ENCODE measurements at places on chromosomes 5 and 9. TPM values are rescaled to one million over a fixed set of nuclear protein-coding genes. Genes with fewer than 3 reads are reported as not detected.

Gene AFF4
- 117 TPM for total RNA-seq

Gene QRFP
- total RNA-seq = not detected

Gene SV2C
- 0.18 TPM for total RNA-seq

Gene HK3
- total RNA-seq = 0.60 TPM

Gene PLK2
- total RNA-seq = 531 TPM

Gene PKD2L2
- not detected for total RNA-seq

Gene ARL14EPL
- 0.25 TPM for total RNA-seq

Gene C5orf58
- total RNA-seq = not detected

Gene SLIT3
- 65.1 TPM for total RNA-seq

Gene ABITRAM
- total RNA-seq = 17.7 TPM

Gene PHYKPL
- 137 TPM for total RNA-seq

Gene PCDHB7
- total RNA-seq = 1.6 TPM

Gene PCDHGA5
- total RNA-seq = 0.52 TPM

Gene PRELID2
- 23.0 TPM for total RNA-seq

Gene LHX2
- not detected for total RNA-seq

Gene PCDHGB3
- 0.64 TPM for total RNA-seq

Gene LIX1
- 12.0 TPM for total RNA-seq

Gene ALDH7A1
- total RNA-seq = 111 TPM

Gene PCDHGC4
- total RNA-seq = 5.2 TPM

Gene FBP1
- total RNA-seq = 5.9 TPM

Gene ORM2
- total RNA-seq = not detected

Gene AK1
- total RNA-seq = 34.4 TPM

Gene IL9
- total RNA-seq = not detected

Gene LEAP2
- total RNA-seq = 2.6 TPM

Gene SH2D3C
- 3.4 TPM for total RNA-seq

Gene LPAR1
- total RNA-seq = 34.3 TPM

Gene GAPT
- total RNA-seq = 1.6 TPM

Gene CRB2
- 35.1 TPM for total RNA-seq

Gene NME5
- 2.4 TPM for total RNA-seq

Gene APC
- total RNA-seq = 53.7 TPM

Gene CTXN3
- total RNA-seq = not detected

Data from mesothelial cell of epicardium (in vitro differentiated cells).